DMS 273 treated with DMSO at 0.1 percent for 48 hours (cell line): ENCODE measurements at places on chromosomes 13 and 19.

DNA sequence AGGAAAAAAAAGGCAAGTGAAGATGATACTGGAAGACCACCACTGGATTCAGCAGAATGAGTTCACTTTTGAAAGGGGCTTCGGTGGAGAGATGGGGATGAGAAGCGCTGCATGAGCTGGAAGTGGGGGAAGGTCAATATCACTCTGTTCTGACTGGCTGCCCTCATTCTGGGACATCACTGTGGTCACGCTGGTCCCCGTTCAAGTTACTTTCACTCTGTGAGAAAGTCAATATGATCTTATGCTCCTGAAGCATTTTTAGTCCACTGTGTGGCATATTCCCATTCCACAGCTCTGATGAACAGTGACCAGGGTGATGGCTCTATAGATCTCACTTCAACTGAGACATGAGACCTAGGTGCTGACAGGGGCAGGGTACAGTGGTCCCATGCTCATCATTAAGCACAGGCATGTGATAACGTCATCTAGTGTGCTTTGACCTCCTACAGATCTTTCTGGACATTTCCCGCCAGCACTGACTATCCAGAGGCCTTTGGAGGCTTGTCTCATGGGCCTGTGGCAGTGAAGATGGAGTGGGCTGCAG lies 40.2 kb upstream of the GPR183 start:
- DNase-seq: no peak

DNA sequence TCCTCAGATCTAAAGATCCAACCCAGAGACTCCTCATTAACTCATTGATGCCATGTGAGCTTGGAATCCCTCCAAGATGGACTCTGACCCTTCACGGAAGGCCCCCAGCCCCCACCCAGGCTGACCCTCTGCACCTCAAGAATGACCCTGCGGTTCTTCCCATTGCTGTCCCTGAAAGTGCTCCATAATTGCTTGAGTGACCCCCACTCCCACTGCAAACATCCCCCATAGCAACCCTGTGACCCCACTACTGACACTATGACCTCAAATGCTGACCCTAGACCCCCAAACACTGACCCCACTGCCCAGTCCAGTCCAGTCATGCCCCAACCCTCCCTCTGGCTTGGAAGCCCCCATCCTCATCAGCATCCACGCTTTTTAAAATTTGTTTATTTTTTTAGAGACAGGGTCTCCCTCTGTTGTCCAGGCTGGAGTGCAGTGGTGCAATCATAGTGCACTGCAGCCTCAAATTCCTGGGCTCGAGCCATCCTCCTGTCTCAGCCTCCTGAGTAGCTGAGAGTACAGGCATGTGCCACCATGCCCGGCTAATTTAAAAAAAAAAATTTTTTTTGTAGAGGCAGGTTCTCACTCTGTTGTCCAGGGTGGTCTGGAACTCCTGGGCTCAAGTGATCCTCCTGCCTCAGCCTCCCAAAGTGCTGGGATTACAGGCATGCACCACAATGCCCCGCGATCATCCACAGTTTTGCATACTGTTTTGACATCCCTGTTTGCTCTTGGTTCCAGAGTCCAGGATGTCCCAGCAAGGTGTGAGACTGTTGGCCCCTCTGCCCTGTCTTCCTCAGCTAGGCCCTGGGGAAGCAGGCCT lies 855 bp downstream of the LYL1 start:
- no peak for DNase-seq

- DNase-seq: no peak
These were observed 45.1 kb downstream of the MCF2L start for GRCh38 chr13:113013878-113014751.

- DNase-seq: no peak
These were observed 370.0 kb downstream of the FGF9 start for GRCh38 chr13:22040810-22041364.

DNA sequence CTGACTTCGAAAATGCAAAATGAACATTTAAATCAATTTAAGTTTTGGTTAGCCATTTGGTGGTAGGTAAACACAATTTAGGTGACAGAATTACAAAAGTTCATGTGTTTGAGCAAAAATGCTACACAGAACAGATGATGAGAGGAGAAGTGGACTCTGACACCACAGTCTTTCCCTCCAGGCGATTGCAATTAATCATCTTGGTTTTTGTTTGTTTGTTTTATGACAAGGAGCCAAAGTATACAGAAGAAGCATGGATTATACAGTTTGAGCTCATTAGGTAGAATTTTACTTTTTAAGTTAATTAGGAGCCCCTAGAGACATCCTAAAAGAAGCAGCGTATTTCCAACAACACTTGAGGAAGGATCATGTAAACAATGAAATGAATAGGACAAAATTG lies 49.3 kb upstream of the FREM2 start:
- no peak for DNase-seq

DNA sequence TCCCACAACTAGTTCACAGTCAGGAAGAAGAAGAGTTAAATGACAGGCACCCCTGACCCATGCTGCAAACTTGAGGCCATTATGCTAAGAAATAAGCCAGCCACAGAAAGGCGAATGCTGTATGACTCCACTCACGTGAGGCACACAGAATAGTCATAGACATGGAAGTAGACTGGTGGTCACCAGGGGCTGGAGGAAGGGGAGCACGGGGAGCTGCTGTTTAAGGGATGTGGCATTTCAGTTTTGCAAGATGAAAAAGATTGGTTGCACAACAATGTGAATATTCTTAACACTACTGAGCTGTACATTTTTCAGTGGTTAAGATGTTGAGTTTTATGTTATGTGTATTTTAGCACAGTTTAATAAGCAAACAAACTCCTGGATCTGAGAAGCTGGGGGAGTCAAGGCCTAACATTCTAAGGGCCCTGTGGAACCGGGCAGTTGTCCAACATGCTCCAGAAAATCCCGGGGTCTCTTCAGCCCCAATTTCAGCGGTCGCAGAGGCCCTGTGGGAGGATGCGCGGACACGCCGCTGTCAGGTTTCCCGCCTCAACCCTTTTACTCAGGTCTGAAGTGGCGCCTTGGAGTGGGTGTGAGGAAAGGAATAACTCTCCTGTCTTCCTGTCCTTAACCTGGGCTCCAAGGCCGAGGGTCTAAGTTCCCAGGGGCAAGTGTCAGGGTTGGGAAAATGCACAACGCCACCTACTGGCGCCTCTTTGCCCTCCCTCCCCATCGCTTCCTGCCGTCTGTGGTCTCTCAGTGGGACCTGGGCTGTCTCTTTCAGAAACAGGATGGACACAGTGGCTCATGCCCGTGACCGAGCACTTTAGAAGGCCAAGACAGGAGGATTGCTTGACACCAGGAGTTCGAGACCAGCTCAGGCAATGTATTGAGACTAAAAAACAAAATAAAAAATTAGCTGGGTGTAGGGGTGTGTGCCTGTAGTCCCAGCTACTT lies 4.4 kb upstream of the TMEM272 start:
- no peak for DNase-seq

- DNase-seq: no peak
These were observed 279.5 kb downstream of the PCDH9 start for GRCh38 chr13:66950666-66951065.

DNA sequence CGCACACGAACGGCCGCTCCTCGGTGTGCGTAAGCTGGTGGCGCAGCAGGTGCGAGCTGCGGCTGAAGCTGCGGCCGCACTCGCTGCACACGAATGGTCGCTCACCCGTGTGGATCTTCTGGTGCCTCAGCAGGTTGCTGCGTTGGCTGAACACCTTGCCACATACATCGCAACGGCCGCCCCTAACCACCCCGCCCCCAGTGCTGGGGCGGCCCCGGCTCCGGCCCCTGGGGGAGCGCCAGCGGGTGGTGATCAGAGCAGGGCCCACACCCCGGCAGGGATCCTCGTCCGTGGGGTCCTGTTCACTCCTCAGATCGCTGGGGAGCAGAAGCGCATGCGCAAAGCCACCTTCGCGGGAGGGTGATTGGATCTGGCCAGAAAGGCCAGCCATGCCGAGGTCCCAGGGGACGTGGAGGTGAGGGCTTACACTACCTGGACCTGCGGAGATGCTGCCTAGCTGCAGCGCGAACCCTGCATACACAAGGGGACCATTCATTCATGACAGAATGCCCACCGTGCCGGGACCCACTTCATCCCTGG lies 4.7 kb upstream of the UBE2M start:
- no peak for DNase-seq

DNA sequence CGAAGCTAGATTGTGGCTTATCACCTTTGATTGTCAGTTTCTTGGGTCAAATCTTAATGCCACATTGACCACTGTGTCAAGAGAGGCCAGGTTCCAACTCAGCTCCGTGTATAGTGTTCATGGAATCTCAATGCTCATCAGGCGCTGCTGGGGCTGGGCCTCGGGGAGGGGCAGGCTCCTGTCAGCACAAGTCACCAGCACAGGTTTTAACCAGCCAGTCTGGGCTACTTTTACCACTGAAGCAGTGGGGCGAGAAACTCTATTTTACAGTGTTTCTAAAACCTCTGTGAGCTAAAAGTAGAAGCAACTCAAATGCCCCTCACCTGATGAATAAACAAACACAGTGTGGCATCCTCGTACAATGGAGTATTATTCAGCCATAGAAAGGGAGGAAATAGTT lies 118.7 kb upstream of the GJB6 start:
- DNase-seq: no peak
